ENCODE measurements at places on chromosomes 4 and X. TPM values are rescaled to one million over a fixed set of nuclear protein-coding genes. Genes with fewer than 3 reads are reported as not detected.
A peak's percentile ranks its signal among the peaks of the same experiment; 100 is the strongest.

Gene GAGE13
- not detected for total RNA-seq

Gene SGMS2
- total RNA-seq, result 51.1 TPM

Gene NELFA
- 17.9 TPM for total RNA-seq

Gene TKTL1
- not detected for total RNA-seq

Gene FRAS1
- 1.8 TPM for total RNA-seq

Gene DSPP
- total RNA-seq, result not detected

Gene C4orf51
- total RNA-seq, result not detected

DNA sequence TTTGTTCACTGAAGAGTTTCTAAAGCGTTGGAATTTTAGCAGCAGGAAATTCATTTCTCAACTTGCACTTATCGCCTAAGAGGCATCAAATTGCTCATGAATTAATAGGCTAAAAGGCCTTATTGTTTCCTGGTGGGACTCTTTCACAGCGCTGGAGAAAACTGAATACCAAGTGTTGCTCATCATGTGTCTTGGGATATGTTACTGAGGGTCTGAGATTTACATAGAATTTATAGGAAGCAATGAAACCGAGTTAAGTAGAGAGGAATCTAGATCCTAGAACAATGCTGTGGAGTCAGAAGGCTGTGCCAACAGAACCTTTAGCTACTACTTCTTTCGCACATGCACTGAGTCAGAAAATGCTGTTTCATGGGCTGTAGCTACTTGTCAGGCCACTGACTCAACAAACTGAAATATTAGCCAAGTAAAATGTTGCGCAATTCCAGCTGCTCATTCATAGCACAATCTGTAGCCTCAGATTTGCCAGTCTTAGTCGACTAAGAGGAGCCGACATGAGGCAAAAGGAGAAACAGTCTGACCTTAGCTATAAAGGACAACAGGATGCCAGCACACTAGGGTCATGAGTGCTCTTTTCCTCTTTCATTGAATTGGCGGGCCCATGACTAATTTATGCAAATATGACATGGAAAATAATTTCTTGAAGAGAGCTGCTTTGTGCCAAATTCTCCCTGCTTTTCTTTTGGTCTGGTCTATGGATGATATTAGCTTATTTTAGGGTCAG, 35.9 kb upstream of the CXCL8 start:
- peak; percentile 94 for DNase-seq

DNA sequence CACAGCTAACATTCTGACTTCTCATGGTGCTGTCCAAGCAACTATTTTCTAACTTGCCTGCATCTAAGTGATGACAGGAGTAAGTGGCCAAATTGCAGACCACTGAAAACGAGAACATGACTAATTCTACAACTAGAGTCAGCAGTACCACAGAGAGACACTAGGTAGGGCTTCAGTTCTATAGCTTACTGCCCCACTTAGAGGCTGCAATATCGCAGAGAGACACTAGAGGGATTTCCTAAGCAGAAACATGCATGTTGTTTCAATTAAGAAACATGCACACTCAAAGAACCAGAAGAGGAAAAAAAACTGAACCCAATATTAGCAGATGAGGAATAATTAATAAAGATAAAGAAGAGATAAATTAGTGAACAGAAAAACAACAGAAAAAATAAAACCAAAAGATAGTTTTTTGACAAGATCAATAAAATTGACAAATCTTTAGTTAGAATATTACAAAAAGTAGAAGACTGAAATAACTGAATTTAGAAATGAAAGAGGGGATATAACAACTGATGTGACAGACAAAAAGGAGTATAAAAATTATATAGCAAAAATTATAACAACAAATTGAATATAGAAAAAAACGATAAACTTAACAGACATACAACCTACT, 100.8 kb downstream of the SPIN4 start:
- DNase-seq, result peak; percentile 59

DNA sequence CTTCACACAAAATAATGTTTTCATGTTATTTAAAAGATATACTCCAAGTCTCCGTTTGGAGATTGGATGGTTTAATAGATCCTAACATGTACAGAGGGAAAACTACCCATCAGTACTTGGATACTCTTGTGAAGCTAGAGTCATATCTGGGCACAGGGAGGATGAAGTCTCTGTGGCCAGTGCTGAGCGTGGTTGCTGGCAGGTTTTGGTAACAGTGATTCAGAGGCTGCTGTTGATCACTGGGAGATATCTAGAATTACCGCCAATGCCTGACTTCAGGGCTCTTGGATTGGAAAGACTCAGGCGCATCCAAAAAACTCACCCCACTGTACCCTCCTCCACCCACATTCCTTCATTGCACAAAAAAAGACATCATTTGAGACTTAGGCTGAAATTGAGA, 107.2 kb upstream of the PGRMC2 start:
- peak; percentile 33 for DNase-seq

GRCh38 chrX:14039344-14039743, 9.7 kb upstream of the GEMIN8 start:
- DNase-seq, result peak; percentile 23

DNA sequence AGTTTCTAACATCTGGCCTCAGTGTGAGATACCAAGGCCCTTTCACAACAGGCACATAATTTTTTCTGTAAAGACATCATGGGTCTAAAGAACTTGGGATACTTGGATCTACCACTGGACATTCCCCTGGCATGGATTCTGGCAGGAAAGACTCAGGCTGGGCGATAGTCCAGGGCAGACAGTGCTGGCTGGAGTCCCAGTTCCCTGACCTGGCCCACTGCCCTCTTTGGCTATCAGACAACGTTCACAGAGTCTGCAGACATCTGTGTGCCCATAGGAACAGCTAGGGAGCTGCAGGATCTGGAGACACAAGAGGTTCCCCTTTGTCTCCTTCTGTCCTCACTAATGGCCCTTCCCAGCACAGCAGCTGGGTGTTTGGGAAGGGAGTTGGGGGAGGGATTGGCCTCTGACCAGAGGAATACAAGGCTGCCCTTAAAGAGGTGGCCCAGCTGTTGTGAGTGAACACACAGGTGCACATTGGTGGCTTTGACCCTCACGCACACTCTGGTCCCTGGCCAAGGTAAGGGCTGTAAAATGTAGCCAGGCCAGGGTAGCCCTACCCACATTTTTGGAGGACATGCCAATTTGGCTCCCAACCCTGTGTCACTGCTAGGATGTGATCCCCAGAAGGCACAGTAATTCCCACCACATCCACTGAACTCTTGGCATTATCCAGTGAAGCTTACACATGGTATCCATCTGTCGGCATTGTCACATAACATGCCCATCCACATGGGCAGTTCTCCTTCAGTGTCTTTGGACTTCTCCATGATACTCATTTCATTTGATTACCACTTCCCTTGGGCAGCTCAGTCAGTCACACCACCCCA, 72.3 kb downstream of the SOX3 start:
- DNase-seq, result no peak

DNA sequence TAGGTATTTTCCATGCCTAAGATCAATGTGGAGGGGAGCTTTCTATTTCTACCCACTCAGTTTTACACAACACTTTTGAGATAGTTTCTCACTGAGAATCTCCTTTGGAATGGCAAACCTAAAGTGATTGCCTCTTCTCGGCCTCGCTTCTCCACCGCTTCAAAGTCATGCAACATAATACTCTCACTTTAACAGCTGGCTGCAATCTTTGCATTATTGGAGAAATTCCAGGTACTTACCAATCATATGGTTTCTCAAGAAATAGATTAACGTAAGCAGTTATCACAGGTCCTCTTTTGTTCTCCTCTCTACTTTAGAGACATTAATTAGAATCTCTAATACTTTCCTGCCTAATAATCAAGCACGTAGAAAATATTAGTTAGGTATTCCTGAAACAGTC, 3.7 kb upstream of the IL13RA2 start:
- no peak for DNase-seq

GRCh38 chr4:1368421-1369090, 21.5 kb downstream of the UVSSA start:
- no peak for DNase-seq

GRCh38 chr4:45410701-45411210, 684.4 kb upstream of the GNPDA2 start:
- DNase-seq, result no peak

DNA sequence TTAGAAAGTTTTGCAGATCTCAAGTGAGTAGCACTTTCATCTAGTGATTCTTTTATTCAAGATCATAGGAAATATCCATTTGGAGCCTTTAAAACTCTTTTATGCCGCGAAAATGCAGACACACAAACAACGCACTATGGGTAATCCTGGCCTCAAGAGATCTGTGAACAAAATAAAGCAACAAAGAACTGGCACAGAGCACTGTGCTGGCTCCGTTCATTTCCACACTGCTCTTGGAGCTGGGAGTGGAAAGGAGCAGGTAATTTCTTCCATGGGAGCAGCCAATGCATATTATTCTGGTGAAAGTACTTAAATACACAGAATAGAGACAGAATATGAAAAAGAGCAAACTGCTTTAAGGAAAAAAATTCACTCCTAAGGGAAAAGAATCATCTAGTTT, 172.7 kb upstream of the FRG1 start:
- DNase-seq, result no peak

- peak; percentile 83 for DNase-seq
Observed at GRCh38 chrX:151396825-151397740, at the start of gene VMA21. VMA21 (plus strand) TSS chrX:151397206; CDS start chrX:151397309, 103 bp downstream.

DNA sequence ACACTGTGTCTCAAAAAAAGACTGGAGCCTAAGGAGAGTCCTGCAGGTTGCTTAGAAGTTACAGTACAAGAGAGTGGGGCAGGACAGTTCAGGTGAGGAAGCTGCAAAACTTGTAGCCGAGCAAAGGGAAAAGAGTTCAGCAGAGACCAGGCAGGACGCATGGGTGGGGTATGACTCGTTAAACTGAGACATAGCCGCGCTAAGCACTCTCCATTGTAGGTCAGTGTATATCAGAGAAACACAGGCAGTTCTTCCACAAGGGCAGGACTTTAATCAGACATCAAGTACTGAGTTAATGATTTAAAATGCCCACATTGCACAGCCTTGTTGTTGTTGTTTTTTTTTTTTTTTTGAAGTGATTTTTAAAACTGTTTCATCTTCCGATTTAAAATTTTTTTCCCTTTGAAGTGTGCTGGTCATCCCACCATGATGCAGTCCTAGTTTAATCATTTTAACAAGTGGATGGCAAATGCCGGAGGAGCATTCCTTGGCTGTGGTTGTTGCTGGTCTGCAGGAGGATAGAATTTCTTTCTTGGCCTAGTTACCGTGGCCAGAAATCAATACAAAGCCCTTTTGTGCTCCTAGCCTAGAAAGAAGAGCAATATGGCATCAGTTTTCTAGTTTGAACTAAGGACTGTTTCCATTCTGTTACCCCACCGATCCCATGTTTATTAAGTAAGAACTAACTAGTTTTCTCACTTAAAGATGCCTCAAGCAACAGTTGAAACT, 10.3 kb downstream of the LAP3 start:
- DNase-seq, result no peak

DNA sequence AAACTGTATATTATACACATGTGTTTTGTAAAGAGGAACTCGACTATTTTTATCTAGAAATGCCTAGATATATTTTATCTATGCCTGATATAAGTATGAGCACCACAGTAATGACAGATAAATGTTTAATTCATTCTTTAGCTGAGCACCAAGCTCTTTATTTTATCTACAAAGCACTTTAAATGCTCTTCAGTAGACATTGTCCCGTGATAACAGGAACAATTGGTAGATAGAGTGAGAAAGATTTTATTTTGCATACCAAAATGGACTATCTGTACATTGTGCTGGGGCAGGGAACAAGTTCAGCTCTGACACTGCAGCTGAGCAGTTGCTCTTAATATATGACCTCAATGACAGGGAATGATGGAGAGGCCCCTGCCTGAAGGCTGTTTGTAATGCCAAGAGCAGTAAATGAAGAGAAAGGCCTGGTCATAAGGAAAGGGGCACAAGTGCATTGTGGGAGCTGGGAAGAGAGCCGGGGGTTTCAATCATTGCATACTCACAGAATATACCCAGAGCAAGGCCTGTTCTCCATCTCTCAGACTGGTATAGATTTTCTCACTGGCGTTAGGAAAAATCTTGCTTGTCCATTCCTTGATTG, 57.3 kb downstream of the SEPTIN11 start:
- no peak for DNase-seq

DNA sequence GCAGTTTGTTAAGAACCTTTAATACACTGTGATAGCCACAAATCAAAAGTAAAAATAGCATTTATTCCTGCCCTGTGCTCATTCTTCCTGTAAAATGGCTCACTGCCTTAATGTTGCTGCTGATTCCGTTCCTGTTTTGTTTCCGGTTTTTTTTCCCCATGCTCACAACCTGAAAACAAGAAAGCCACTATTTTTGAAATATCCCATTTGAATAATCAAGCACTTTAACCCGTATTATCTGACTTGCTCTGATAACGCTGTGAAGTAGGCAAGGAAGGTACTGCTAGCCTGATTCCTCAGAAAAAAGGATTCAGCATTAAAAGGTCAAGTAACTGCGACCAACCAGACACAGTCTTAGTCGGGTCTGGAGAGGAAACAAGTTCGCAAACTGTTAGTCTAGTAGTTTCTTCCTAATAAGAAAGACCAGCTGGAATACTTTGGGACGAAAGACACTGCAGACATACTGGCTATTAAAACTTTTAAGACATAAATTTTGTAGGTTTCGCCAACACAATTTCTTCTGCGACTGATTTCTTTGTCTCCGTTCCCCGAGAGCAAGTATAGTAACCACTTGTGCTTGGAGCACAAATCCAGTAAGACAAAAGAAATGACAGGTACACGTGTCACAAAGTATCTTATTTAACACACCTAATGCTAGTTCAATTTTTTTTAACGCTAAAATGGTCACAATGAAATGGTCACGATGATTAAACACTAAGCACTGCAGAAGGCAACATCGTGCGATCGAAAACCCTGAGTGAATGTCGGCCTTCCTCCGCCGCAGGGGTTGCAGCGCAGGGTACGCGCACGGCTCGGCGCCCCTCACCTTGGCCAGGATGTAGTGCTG, 802 bp downstream of the COX18 start:
- no peak for DNase-seq

DNA sequence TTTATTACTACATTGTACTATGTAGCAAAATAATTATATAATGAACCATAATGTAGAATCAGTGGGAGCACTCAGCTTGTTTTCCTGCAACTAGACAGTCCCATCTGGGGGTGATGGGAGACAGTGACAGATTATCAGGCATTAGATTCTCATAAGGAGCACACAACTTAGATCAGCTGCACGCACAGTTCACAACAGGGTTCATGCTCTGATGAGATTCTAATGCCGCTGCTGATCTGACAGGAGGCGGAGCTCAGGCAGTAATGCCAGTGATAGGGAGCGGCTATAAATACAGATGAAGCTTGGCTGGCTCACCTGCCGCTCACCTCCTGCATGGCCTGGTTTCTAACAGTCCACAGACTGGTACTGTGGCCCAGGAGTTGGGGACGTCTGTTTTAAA, 199.2 kb downstream of the MAB21L2 start:
- no peak for DNase-seq

DNA sequence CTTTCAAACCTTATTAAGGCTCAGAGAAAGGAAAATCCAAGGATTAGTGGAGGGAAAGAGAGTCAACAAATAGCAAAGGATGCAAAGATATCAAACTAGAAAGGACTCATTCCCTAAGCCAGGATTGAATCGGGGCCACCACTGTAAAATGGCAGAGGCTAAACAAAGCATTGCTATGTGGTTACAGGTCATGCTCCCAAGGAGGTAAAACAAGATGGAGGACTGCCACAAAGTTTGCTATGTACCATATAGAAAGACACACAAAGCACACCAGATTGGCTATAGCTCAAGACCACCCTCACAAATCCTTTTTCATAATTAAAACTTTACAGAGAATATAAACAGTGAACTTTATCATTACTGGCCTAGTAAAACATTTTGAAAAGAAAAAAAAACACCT, 25.9 kb upstream of the PASD1 start:
- DNase-seq, result no peak

GRCh38 chr4:156594624-156595023, 377.0 kb downstream of the PDGFC start:
- no peak for DNase-seq

GRCh38 chr4:151788021-151788420, 27.2 kb upstream of the GATB start:
- no peak for DNase-seq

Data from H4 (cell line).